ENCODE measurements at places on chromosomes 1 and 21.

- H3K4me1 ChIP-seq, result no peaks in the 10 kb centered on the region
- DNase-seq, result no peak
- H3K27ac ChIP-seq, result no peak overlapping the region
- no peaks in the 10 kb centered on the region for H3K27me3 ChIP-seq
- H3K4me3 ChIP-seq, result no peak overlapping the region
Observed at GRCh38 chr1:208409176-208409575, 165.0 kb upstream of the PLXNA2 start.

GRCh38 chr1:34858901-34859445, 576 bp downstream of the SMIM12 start:
- no peaks in the 10 kb centered on the region for H3K36me3 ChIP-seq
- no peak for DNase-seq
- peak overlapping the region; percentile 81 for H3K4me3 ChIP-seq
- H3K27ac ChIP-seq, result peak overlapping the region; percentile 78

DNA sequence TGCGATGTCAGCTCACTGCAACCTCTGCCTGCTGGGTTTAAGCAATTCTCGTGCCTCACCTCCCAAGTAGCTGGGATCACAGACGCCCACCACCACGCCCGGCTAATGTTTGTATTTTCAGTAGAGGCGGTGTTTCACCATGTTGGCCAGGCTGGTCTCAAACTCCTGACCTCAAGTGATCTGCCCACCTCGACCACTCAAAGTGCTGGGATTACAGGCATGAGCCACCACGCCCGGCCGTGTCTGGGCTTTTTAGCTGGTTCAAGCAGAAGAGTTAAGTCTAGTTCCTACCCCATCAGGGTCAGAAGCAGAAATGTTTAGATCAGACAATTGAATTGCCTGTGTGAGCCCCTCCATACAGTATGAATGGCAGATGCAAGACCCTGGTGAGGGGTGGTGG, 27.7 kb upstream of the RIPK4 start:
- H3K27ac ChIP-seq, result no peak overlapping the region
- H3K36me3 ChIP-seq, result no peaks in the 10 kb centered on the region
- no peak overlapping the region for H3K4me3 ChIP-seq

GRCh38 chr1:37237948-37238347, 203.6 kb upstream of the GRIK3 start:
- no peak overlapping the region for H3K4me3 ChIP-seq
- no peak for DNase-seq
- H3K27ac ChIP-seq, result no peak overlapping the region

GRCh38 chr1:85494904-85495266, 29.9 kb upstream of the DDAH1 start:
- no peak overlapping the region for H3K27ac ChIP-seq
- H3K4me3 ChIP-seq, result no peak overlapping the region
- no peaks in the 10 kb centered on the region for H3K27me3 ChIP-seq
- DNase-seq, result no peak

- H3K27ac ChIP-seq, result no peak overlapping the region
- no peaks in the 10 kb centered on the region for H3K36me3 ChIP-seq
- DNase-seq, result no peak
- H3K27me3 ChIP-seq, result no peaks in the 10 kb centered on the region
- peaks cover 9% of the 10 kb centered on the region for H3K4me1 ChIP-seq
Observed at GRCh38 chr1:209657140-209657879, 5.1 kb upstream of the LAMB3 start.

GRCh38 chr1:109642626-109643025, 13.3 kb upstream of the GSTM4 start:
- no peaks in the 10 kb centered on the region for H3K36me3 ChIP-seq
- no peak overlapping the region for H3K27ac ChIP-seq
- no peaks in the 10 kb centered on the region for H3K27me3 ChIP-seq
- DNase-seq, result no peak

All from testis (tissue), 5 donors.